CD4-positive, alpha-beta T cell treated with Interleukin-21 for 1 hour (primary cell): ENCODE measurements at places on chromosomes 16 and 17.

GRCh38 chr16:15398618-15399316 lies 3.2 kb downstream of the MPV17L start:
- DNase-seq, result no peak

- DNase-seq, result no peak
Measured at GRCh38 chr16:54194334-54194743, 92.2 kb downstream of the IRX3 start.

DNA sequence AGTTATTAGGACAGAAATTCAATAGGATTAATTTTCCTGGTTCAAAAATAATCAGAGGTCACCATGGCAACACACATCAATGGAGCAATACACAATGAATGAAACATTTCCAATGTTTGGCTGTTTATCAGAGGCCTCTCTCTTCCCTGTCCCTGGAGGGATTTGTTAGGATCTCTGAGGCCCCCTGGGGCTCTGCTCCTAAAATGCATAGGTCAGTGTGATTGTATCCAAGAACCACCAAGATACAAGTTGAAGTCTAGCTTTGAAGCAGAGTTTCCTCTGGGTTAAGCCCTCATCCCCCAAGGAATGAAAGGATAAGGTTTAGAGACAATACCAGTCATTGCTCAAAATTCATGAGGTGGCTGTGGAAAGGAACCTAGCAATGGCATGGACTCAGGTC lies 561.2 kb upstream of the C16orf82 start:
- DNase-seq, result no peak

DNA sequence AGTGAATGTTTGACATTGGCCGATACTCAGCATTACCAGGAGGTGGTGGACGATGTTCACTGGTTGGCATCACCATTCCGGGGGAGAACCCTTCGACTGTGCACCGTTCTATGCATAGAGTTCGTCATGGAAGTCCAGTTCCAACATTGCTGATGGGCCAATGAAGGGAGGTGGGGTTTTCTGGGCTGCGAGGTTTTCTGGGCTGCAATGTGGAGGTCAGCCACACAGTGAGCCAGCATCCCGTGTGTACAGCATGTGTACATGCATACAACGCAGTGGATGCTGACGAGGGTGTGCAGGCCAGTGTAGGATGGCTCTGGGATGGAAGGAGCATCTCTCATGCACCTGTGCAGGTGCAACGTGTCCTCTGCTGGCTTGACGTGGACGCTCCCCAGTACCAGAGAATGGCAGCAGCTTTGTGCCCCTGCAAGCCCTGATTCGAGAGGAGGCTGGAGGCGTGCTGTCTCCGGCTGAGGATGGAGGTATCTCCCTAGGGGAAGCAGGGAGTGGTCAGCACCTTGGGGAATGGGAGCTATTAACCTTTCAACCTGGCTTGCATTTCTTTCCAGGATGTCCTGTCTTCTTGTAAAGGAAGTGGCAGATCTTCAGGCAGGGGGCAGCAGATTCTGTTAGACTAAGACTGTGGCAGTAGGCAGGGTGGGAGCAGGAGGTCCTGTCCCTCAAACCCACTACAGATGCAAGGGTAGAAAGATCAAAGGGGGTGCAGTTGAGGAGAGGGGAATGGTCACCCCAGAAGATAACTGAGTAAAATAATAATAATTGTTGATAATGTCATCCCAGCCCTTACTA lies 98.2 kb downstream of the CYLD start:
- DNase-seq, result no peak

- DNase-seq, result peak; percentile 23
Measured at GRCh38 chr17:51372345-51373004, 112.1 kb downstream of the UTP18 start.

DNA sequence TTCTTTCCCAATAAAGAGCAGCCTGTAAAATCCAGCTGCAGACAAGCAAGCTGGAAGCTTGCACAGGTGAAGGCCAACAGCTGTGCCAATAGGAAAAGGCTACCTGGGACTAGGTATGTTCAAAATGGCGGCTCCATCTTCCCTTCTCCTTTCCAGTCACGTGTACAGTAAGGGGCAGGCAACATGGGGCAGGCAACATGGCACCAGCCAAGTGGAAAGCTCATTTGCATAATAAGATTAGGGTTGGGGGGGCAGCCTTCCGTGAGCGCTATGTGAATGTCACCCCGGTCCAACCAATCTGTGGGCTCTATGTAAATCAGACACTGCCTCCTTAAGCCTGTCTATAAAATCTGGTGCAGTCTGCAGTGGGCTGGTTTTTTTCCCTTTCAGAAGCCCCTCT lies 31.3 kb downstream of the TVP23A start:
- DNase-seq, result no peak

GRCh38 chr16:55566432-55567175 lies at the start of gene CAPNS2:
Gene CAPNS2 (plus strand): TSS chr16:55566684. CDS start chr16:55566757, 73 bp downstream.
- no peak for DNase-seq

DNA sequence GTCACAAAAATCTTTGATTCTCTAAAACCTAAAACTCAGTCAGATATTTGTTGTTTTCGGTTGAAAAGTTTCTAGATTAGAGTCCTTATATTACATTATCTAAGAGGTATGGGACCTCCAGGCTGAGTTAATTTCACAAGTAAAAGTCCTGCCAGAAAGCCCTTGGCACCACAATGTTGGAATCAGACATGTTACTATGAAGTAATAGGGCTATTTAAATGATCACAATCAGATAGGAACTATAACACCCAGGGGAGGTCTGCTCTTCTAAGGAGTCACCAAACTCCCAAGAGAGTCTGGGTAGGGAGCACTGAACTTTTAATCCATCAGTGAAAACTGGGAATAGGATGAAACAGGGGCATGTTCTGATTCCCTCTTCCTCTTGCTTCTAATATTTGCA lies 54.2 kb downstream of the WIPI1 start:
- no peak for DNase-seq

- DNase-seq, result peak; percentile 7
Measured at GRCh38 chr16:67613808-67614207, 31.1 kb upstream of the CARMIL2 start.

- DNase-seq, result no peak
Measured at GRCh38 chr17:16241906-16242399, 24.9 kb downstream of the PIGL start.

- peak; percentile 47 for DNase-seq
Measured at GRCh38 chr17:73722165-73722564, 77.9 kb upstream of the SDK2 start.

GRCh38 chr16:13521356-13521755 lies 398.6 kb upstream of the ERCC4 start:
- no peak for DNase-seq

GRCh38 chr16:65994291-65994690 lies 372.2 kb upstream of the CDH5 start:
- no peak for DNase-seq

GRCh38 chr17:76732734-76733617 lies 4.2 kb downstream of the SRSF2 start:
- DNase-seq, result peak; percentile 26

DNA sequence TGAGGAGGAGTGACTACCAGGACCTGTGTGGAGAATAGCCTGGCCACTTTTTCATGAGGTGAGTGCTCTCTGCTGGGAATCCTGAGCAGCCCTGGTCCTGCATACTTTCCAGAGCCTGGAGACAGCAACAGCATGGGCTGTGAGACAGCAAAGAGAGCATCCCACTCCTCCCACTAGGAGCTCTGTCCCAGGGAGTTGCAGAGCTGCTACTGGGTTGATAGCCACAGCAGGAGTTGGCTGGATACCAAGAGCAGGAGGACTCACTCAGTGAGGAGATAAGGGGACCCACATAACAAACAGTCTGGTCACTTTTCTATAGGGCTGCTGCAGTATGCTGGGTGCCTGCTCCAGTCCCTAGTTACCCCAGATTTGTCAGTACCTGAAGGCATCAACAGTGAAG lies 439.3 kb upstream of the CDH8 start:
- DNase-seq, result no peak

- DNase-seq, result no peak
Measured at GRCh38 chr16:58882292-58882691, 148.2 kb upstream of the GOT2 start.

DNA sequence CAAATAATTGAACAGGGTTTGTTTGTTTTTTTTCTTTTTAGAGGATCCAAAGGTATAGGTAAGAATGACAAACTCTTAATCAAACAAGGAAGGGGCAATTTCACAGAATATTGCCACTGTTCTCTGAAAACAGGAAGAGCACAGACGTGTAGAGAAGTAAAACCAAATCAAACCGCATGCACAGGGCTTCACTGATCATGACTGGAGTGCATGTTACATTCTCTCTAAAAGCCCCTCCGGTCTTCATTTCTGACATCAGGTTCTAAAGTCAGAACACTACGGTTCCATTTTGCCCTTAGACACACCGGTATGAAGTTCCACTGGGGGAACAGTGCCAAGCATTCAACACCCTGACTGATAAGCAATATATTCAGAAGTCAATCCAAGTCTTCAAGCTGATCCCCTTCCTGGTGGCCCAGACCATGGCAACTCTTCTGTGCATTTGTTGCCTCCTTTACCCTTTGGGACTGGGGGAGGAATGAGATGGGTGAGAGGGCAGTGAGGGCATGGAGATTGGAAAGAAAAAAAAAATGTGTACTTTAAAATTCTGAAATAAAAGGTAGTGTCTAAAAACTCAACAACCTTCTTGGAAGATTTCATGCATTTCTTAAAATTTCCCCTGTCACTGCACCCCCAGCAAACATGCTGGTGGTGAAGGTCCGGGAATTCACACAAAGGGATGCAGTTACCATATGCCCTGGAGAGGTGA lies 1.4 kb downstream of the MMD start:
- DNase-seq, result peak; percentile 59

DNA sequence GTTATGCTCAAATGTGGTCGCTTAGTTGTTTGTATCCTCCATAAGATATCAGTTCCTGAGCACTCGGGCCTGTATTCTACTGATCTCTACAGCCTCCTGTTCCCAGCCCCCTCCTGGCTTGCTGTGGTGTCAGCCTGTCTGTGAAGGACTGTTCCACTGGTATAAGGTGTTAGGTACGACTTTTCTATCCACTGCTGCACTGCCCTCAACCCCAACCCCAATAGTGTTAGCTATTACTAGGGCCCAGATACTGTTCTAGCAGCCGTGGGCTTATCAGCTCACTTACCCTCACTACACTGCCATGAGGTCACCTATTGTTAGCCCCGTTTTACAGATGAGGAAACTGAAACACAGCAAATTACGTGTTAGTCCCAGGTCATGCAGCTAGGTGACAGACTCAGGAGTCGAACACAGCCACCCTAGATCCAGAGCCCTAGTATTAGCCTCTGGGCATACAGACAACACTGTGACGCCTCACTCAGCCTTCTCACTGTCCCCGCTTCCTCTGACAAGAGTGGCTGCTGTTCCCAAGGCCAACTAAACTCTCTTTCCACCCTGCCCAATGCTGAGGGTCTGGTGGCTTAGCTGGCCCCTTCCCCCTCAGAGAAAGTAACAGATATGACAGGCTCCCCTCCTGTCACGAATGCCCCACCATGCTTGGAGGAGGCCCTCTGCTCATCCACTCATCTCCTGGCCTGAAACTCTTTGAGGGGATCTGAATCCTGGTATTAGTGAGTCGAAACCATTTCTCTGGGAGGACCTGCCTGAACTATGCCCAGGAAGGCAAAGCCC lies 25.6 kb upstream of the ZNF652 start:
- peak; percentile 41 for DNase-seq

GRCh38 chr16:85736921-85737320 lies 14.0 kb downstream of the C16orf74 start:
- no peak for DNase-seq

DNA sequence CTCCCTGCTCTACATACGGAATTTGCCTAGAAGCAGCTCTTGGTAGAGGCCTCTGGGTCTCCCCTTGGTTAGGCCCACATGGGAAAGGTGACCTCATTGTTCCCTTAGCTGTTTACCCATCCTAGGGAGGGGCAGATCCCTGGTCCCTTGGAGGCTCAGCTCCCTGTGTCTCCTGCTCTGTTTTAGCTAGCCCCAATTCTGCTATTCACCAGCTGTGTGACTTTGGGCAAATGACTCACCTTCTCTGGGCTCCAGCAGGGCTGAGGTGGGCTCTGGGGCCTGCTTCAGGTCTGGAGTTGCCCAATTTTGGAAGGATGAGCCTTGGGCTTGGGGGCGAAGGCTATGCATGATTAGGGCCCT lies 3.9 kb downstream of the ABCC3 start:
- DNase-seq, result no peak

- DNase-seq, result no peak
Measured at GRCh38 chr16:9151597-9151996, 60.2 kb downstream of the HAPSTR1 start.

DNA sequence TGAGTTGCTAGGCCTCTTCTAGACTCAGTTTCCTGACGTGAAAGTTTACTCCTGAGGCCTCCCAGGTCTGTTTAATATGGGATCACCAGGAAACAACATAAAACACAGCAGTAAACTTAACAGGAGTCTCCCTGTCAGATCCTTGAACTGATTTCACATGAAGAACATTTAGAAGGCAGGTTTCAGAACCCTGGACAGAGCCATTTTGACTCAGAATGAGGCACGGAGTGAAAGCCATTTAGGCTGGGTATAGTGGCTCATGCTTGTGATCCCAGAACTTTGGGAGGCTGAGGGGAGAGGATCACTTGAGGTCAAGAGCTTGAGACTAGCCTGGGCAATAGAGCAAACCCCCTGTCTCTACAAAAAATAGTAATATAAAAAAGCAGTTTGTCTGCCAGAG lies 289.1 kb downstream of the CA10 start:
- DNase-seq, result no peak

GRCh38 chr17:4127555-4127954 lies 15.3 kb downstream of the ZZEF1 start:
- DNase-seq, result no peak

DNA sequence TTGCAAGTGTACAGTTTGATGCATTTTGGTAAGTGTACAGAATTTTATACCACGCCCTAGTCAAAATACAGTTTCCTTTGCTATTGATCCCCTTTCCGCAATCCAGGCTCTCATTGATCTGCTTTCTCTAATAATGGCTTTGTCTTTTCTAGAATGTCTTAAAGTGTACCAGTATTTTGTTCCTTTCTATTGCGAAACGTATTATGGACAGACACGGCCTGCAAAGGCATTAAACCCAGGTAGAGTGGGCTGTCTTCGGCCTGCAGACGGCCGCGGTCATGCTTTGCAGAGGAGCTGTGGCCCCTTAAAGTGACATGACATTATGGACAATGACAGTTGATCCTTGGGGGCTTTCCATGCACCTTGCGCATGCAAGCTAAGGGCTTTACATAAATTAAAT lies 15.9 kb upstream of the HSBP1 start:
- no peak for DNase-seq

GRCh38 chr17:78532922-78533640 lies 44.1 kb downstream of the DNAH17 start:
- DNase-seq, result no peak

DNA sequence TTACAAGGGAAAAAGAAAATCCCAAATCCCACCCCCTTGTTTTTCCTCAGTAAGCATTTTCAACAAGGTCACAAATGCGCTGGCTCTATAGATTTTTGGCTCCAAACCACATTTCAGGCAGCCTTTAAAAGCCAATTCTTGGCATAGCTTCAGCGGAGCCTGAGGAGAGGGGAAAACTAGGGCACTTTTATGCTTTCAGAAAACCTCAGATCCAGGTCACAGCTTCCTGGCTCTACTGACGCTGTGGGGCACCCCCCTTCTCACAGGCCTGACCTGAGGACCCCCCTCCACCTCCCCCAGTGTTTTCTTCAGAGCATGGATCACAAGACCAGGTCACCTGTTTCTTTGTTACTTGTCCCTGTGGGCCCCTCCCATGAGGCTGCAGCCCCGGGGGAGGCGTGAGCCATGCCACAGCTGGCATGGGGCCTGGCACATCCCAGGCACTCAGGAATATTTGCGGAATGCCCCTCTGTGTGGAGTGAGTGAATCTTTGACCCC lies 30.1 kb upstream of the MTSS2 start:
- no peak for DNase-seq

- DNase-seq, result peak; percentile 56
Measured at GRCh38 chr17:72985882-72986720, 106.4 kb downstream of the SLC39A11 start.

- no peak for DNase-seq
Measured at GRCh38 chr17:39271546-39271945, 45.8 kb upstream of the STAC2 start.
